ENCODE measurements at places on chromosomes 4 and X.

DNA sequence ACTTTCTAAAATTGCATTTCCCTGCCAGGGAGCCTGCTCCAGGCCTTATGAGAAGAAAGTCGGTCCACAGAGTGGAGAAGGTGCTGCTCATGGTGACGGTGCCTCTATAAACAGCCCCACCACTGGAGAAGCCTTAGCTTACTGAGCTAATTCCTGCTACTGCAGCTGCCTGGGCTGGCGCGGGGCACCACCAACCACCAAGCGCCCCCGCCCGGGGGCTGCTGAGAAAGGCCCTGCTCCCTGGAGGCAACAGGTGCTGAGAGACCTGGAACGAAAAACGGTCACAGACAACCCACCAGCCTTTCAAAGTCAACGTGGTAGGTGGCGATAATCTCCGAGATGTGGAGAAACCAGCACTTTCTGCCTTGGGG is 2.9 kb downstream of the HCFC1 start:
- no peak for DNase-seq

- DNase-seq = no peak
Observed at GRCh38 chr4:147801820-147802219, 69.9 kb downstream of the ARHGAP10 start.

DNA sequence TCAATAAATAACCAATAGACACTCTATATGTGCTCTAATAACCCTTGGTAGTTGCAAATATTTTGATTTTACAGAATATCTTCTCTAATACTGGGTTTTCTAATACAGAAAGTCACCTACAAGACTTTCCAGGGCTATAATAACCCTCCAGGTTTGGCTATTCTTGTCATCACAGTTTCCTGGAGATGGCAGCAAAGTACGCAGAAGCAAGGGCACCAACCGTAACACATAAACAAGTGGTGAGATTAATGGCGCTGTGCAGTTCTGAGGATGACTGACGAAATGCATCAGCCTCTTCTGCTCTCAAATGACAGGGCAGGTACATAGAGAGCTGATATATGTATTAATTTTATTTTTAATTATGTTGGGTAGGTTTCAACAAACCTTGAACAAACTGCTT is 122.4 kb downstream of the C4orf33 start:
- no peak for DNase-seq

DNA sequence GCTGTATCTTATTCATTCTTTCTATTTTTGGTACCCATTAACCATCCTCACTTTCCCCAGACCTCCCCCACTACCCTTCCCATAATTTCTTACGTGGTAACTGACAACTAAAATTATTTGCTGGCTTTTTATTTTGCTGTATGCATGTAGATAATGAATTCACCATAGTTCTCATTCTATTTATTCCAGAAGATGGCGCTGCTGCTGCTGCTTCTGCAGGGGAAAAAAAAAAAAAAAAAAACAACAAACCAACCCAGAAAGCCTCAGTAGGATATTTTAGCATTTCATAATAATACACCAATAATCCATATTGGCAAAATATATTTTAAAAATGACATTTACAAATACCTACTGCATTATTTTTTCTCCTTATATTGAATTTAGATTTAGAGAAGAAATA is 416.6 kb upstream of the MAGEB18 start:
- DNase-seq = no peak

GRCh38 chr4:70624226-70624793 is 4.2 kb upstream of the ENAM start:
- no peak for DNase-seq

GRCh38 chr4:142940425-142941330 is 94.6 kb upstream of the INPP4B start:
- no peak for DNase-seq

GRCh38 chr4:67104145-67104544 is 441.2 kb downstream of the CENPC start:
- no peak for DNase-seq

GRCh38 chr4:38283724-38284123 is 323.5 kb downstream of the PTTG2 start:
- no peak for DNase-seq

DNA sequence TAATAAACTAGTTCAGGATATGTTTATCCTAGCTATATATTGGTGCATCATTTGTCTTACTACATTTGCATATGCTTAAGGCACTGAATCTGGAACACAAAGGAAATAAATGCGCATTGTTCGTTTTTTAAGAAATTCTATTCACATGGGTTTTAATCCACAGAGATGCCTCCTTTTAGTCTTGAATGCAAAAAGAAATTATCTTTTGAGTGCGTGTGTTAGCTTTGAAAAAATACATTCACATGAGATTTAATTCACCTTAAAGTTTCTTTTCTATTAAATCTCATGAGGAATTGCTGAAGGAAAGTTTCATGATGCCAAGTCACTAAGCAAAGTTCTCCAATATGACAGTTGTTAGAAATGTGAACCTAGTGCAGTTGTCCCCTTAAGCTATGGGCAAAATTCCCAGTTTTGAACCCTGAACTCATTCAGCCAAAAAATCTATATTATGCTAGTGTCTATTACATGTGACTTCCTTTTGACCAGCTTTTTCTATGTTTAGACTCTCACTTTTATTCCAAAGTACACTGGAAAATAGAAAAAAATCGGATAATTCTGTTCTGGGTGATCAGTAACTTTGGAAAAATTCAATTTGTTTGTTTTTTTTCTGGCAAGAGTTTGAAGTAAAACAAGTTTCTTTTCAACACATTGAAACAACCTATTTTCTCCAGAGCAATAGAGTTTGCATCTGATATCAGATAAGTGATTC is 426.2 kb upstream of the MAGEB2 start:
- no peak for DNase-seq

GRCh38 chr4:153652051-153652784 is 31.9 kb upstream of the TLR2 start:
- DNase-seq = no peak

- no peak for DNase-seq
Observed at GRCh38 chr4:139768366-139768765, 102.7 kb downstream of the MGST2 start.

DNA sequence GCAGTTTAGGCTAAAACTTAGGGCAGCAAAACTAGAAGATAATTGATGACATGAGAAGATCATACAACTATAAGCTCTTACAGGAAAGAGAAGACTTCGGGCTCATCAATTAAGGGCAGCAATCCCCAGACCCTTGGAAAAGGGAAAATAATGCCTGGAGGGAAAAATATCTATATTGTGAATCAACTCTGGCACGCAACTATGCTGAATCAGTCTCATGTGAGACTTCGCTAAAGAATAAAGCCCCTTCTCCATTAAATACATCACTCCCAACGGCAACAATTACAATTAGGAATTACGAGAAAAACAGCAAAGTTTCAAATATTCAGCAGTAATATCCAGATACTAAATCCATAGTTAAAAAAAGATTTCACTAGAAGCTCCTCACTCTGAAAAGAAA is 2016.8 kb upstream of the IGFBP7 start:
- no peak for DNase-seq

DNA sequence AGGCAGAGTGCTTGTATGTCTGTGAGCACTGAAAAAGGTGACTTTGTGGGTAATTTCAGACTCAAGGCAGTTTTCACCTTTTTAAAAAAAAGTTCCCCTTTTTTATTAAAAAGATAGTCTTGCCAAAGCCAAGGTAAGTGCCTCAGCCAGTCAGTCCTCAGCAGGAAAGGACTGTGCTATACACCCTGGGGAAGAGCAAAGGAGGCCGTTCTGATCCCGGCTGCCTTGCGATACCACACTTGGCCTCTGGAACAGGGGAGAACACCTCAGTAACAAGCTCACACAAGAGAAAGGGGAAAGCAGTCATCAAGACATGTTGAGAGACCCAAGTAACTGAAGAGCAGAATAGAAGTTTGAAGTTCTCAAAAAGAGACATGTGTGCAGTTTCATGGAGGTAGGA is 541.7 kb downstream of the BCOR start:
- DNase-seq = no peak

DNA sequence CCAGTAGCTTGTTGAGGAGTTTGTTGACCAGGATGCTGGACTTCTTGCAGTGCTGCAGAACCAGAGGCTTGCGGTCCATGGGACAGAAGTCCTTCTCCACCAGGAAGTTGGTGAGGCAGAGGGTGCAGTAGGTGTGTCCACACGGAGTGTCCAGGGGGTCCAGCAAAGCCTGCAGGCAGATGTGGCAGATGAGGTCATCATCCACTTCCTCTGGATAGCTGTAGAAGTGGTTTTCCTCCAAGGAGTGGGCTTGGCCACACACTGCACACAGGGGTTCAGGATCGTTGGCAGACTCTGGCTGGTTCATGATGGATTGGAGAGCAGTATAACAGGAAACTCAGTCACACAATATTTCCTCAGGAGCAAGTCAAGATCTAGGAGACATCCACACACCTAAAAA is 17.6 kb downstream of the LNX1 start:
- no peak for DNase-seq

DNA sequence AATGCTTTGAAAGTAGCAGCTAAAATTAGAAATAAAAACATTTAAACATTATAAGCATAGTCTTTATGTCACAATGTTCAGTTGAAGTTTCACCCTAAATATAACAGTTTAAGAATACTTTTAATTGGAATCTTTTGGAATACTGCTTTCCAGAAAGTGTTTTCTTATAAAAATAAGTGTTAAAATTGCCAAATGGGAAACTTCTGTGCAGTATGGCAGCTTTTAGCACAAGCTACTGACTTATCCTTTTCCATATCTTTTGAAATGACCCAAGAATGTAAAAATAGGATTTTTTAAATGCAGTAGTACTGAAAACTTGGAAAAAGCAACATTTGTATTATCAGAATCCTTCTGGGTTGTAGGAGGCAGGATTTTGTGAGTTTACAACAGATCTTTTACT is 34.2 kb downstream of the CEP135 start:
- DNase-seq = no peak

DNA sequence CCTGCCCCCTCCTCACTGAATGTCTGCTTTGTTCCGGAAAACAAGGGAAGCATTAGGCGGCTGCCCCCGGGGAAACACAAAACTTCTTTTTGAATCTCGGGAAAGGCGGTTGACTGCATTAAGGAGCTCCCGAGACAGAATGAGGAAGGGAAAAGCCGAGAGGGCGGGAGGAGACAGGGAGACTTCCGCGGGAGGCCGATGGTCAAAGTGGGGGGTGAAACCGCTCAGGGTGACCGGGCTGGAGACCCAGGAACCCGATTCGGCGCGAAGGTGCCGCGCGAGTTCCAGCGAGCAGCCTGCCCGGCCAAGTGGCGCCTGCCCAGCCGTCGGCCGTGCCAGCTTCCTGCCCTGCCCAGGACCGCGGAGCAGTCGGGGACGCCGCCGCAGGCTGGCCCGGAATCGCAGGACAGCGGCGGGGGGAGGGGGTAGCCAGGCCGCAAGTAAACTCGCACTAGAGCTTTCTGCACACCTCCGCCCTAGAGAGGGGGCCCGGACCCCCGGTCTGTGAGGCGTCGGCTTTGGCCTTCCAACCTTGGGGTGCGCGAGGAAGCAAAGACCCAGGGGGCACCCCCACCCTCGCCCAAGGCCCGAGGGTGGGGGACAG is 55.1 kb upstream of the BCOR start:
- no peak for DNase-seq

- no peak for DNase-seq
Observed at GRCh38 chrX:150879855-150880807, 18.3 kb downstream of the CD99L2 start.

DNA sequence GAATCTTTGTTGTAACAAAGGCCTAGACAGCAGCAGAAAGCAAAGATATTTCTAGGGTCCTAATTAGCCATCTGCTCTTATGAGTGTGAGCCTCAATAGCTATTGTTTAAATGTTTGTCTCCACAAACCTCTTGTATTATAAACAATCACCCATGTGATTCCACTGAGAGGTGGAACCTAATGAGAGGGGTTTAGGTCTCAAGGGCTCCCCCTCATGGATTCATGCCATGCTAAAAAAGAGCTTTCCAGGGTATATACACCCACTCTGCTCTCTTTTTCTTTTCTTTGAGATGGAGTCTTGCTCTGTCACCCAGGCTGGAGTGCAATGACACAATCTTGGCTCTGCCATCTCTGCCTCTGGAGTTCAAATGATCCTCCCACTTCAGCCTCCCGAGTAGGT is 42.1 kb downstream of the TRIM61 start:
- DNase-seq = no peak

DNA sequence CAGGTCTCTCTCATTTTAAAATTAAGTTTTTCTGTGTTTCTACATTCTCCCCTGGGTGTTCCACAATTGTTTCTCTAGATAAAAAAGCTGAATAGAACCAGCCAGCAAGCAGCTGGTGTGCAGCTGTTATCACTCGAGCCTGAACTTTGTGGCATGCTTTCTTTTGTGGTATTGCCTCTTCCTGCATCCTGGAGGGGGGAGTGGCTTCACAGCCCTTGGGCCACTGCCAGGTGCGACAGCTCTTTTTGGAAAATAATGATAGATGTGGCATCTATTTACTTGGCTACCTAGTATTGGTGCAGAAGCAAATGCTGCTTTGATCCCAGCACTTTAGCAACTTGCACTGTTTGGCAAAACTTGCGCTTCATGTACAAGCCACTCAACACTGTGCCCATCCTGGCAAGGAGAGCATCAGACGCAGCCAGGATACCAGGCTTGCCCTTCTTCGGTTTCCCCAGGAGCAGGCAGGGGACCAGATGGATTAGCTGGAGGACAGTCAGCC is 69.4 kb downstream of the HMGB2 start:
- DNase-seq = peak; percentile 49

- no peak for DNase-seq
Observed at GRCh38 chrX:134569306-134569705, 89.0 kb downstream of the PLAC1 start.

DNA sequence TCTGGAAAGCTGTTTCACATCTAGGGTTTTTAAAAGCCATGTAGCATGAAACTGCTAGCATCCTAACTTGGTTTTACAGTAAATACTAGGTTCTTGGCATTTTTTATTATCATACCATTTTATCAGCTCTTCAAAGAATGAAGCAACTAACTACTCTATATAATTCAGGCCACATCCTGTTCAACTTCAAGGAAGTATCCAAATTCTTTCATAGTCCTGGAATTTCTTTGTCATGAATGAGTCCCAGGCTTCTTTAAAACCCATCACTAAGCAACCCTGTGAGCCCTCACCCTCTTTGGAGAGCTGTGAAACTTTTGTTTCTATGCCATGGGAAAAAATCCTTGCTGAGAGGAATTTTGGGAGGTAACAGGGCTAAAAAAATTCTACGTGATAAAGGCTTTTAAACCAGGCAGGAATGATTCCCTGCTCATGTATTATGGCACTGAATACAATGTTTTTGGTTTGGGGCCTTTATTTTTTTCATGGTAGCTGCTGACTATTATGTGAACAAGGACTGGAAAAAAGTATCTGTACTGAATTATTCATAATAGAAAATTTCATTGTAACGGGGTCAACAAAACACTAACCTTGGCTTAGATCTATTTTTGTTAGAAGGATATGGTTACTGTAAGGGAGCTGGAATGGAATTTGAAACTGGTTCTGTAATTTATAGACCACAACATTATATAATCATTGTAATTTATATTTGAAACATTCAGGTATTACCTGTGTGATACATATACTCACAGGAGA is 164.9 kb downstream of the DCTD start:
- DNase-seq = peak; percentile 32

GRCh38 chrX:48667509-48667908 is 16.1 kb upstream of the WAS start:
- no peak for DNase-seq

DNA sequence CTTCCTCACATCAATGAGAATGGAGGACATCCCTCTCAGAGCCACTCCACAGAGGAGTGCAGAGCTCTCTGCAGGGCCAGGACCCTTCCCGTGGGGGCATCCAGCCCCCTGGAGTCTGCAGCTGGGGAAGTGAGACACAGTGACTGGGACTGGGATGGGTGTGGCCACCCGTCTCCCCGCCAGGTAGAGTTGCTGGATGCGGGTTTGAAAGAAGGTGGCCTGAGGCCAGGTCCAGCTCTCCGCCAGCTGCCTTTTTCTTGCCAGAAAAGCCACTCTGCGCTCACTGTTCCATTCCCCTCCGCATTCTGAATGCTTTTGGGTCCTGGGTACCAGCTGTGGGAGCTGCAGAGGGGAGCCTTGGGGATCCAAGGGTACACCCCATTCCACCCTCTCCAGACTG is 82.6 kb downstream of the ABLIM2 start:
- DNase-seq = no peak
